ENCODE measurements at places on chromosomes 6 and 20.

DNA sequence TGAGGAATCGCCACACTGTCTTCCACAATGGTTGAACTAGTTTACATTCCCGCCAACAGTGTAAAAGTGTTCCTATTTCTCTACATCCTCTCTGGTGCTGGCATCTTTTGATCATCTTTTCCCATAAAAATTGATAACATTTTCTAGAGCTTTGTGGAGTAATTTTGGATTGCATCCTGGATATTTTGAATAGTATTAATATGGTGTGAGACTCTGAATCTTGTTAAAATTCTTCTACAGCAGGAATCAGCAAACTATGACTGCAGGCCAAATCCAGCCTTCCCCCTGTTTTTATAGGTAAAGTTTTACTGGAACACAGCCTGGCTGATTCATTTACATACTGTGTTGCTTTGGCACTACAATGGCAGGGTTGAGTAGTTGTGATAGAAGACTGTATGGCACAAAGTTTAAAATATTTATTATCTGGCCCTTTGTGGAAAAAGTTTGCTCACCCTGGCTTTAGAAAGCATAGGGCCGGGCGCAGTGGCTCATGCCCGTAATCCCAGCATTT, 15.0 kb upstream of the RNF8 start:
- no peaks in the 10 kb centered on the region for H3K4me1 ChIP-seq
- DNase-seq: no peak
- H3K36me3 ChIP-seq: no peaks in the 10 kb centered on the region
- no peak overlapping the region for H3K4me3 ChIP-seq
- H3K27ac ChIP-seq: no peak overlapping the region

DNA sequence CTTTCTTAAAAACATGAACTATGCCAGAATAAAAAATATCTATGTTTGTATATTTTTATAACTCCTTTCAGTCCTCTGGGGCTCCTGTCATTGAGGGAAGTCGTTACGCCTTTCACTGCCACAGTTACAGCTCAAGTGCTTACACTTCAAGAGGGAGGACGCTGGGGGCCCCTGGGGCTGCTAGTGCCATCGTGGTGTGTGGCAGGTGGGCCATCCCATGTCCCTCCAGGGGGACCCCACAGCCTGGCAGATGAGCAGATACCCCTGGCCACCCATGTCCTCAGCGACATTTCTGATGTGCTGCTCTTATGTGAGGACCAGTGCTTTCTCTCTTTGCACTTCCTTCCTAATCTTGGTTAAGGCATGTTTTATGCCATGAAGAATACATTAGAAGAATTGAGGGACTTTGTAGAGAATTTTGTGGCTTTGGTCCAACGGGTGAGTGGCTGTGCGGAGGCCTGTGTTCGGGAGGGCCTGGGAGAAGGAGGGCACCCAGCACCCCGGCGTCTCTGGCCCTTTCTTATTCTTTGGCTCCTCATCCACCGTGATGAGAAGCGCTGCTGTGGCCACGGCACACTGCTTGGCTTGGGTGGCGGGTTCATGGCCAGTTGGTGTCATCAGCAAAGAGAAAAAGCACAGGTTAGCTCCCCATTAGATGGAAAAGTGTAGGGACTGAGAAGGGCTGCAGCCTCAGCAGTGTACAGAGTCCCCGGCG, 38.3 kb upstream of the SYNJ2 start:
- no peak overlapping the region for H3K4me3 ChIP-seq
- no peaks in the 10 kb centered on the region for H3K4me1 ChIP-seq
- peaks cover 73% of the 10 kb centered on the region for H3K36me3 ChIP-seq
- H3K27ac ChIP-seq: no peak overlapping the region
- DNase-seq: no peak

GRCh38 chr20:8066662-8067061, 47.1 kb upstream of the TMX4 start:
- H3K4me3 ChIP-seq: no peak overlapping the region
- H3K27ac ChIP-seq: no peak overlapping the region
- no peaks in the 10 kb centered on the region for H3K36me3 ChIP-seq
- no peaks in the 10 kb centered on the region for H3K27me3 ChIP-seq
- no peak for DNase-seq

GRCh38 chr6:109182578-109182977, 87.3 kb downstream of the CEP57L1 start:
- peaks cover 8% of the 10 kb centered on the region for H3K4me1 ChIP-seq
- H3K27me3 ChIP-seq: no peaks in the 10 kb centered on the region
- no peak overlapping the region for H3K27ac ChIP-seq
- no peak for DNase-seq
- H3K36me3 ChIP-seq: no peaks in the 10 kb centered on the region

GRCh38 chr6:73282871-73283270, 19.9 kb upstream of the KHDC1 start:
- no peaks in the 10 kb centered on the region for H3K36me3 ChIP-seq
- H3K4me1 ChIP-seq: no peaks in the 10 kb centered on the region
- no peaks in the 10 kb centered on the region for H3K27me3 ChIP-seq
- no peak overlapping the region for H3K27ac ChIP-seq
- H3K4me3 ChIP-seq: no peak overlapping the region

DNA sequence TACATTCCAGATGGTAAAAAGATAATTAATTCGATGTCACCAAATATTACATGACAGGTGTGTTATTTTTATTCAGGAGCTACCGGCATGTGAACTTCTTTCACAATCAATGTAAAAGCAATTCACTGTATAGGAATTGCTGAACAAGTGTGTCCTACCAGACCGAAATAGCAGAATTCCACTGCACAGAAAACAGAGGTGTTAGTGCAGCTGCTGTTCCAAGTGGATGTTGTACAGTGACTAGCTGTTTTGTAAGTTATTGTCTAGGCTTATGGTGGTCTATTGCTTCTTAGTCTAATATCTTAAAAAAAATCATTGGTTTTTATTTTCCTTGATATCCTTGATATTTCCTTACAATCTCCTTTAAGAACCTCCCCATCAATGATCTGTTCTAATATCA, 107.4 kb downstream of the COL19A1 start:
- H3K4me1 ChIP-seq: no peaks in the 10 kb centered on the region
- no peaks in the 10 kb centered on the region for H3K27me3 ChIP-seq
- H3K27ac ChIP-seq: no peak overlapping the region

DNA sequence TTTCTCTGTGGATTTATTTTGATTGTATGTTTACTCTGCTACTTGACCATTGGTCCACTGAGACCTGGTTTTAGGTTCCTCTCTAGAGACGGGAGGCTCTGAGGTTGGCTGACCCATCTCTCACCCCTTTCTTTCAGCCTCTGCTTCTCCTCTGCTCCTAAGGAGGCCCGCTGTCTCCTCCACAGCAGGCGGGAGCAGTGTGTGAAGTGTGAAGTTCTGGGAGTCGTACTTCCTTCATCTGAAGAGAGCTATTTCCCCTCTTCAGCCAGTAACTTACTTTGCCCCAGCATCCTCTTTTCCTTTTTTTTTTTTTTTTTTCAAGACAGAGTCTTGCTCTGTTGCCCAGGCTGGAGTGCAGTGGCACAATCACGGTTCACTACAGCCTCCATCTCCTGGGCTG, 21.1 kb downstream of the PDRG1 start:
- H3K27me3 ChIP-seq: peaks cover 6% of the 10 kb centered on the region
- H3K27ac ChIP-seq: no peak overlapping the region
- no peaks in the 10 kb centered on the region for H3K4me1 ChIP-seq
- no peaks in the 10 kb centered on the region for H3K36me3 ChIP-seq
- H3K4me3 ChIP-seq: no peak overlapping the region
- no peak for DNase-seq

DNA sequence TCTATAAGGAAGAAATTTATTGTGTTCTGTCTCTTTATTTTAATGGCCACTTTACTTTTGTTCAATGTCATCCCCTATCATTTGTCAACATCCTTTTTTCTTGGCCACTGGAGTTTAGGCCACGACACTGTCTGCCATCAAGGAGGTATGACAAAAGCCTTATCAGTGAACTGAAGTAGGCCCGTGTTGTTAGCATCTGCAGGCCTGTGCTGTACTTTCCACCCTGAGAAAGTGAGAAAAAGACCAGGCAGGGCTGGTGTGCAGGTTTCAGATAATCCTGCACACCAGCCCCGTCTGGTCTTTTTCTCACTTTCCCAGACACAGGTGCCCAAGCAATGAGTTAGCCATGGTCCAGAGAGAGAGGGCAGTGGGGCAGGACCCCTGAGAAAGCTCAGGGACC, 57.6 kb downstream of the GOPC start:
- no peaks in the 10 kb centered on the region for H3K27me3 ChIP-seq
- H3K27ac ChIP-seq: no peak overlapping the region
- no peak for DNase-seq
- H3K36me3 ChIP-seq: peaks cover 23% of the 10 kb centered on the region
- no peak overlapping the region for H3K4me3 ChIP-seq

- no peaks in the 10 kb centered on the region for H3K4me1 ChIP-seq
- H3K27ac ChIP-seq: no peak overlapping the region
- no peak overlapping the region for H3K4me3 ChIP-seq
- DNase-seq: no peak
Measured at GRCh38 chr20:20228351-20228750, 139.6 kb upstream of the INSM1 start.

DNA sequence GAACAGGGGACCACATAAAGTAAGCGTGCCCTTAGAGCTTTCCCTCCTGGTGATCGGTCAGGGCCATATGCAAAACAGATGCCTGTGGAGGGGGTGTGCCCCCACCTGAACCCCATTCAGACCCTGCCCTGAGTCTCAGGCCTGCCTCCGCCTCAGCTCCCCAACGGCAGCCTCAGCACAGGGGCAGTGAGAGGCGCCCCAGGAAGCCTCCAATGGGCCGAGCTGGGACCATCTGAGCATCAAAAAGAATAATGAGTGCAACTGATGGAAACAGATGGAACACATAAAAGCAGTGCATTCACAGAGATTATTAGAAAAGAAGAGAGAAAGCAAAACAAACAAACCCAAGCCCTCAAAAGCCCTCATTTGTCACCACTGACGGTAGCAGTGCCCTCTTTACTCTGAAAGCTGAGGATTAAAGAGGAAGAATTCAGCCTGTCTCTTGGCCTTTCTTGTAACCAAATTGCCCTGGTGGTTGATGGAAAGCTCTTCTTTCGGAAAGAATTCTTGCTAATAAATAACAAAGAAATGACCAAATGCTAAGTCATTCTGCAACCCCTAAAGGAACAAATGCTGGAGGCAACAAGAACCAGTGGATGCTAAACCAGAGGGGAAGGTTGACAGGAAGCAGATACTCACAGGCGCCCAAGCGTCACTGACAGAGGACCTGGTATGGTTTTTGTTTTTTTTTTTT, 6.8 kb downstream of the ADISSP start:
- no peak overlapping the region for H3K4me3 ChIP-seq
- peaks cover 5% of the 10 kb centered on the region for H3K4me1 ChIP-seq
- no peak for DNase-seq
- H3K27me3 ChIP-seq: no peaks in the 10 kb centered on the region

DNA sequence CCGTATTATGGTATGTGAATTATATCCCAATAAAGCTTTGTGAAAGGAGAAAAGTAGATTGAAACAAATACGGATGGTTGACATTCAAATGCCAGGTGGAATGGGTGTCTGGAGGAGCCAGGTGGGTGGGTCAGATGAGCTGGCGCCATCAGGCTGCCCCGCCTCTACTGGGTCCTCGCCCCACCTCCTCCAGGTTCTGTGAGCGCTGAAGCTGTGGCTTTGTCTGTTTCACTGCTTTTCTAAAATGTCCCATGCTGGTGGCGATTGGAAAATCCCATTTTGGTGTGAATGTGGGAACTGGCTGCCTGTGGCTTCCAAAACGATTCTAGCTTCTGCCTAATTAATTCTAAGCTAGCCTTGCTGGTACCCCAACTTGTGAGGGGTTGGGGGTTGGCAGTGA, 16.5 kb downstream of the DUSP22 start:
- no peak overlapping the region for H3K27ac ChIP-seq
- peaks cover 36% of the 10 kb centered on the region for H3K4me1 ChIP-seq
- H3K36me3 ChIP-seq: peaks cover 5% of the 10 kb centered on the region

GRCh38 chr20:49297605-49298530, 20.0 kb upstream of the ZNFX1 start:
- no peaks in the 10 kb centered on the region for H3K4me1 ChIP-seq
- H3K4me3 ChIP-seq: no peak overlapping the region
- no peak overlapping the region for H3K27ac ChIP-seq
- H3K36me3 ChIP-seq: peaks cover 5% of the 10 kb centered on the region

DNA sequence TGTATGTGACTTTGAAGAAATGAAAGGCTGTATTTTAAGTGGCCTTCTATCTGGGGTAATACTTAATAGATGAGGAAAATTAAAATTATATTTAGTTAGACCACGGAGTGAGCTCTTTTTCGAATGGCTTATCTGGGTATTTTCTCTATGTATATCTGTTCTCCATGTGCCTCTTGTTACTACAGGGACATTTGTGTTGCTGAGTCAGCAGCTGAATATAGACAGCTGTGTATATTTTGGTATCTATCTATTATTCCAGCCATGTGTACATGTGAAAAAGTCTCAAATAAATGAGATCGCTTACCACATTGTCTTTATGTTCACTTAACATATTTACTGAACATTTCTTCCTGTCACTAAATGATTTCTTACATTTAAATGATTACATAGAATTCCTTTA, 57.2 kb downstream of the TMEM200A start:
- H3K36me3 ChIP-seq: no peaks in the 10 kb centered on the region
- H3K4me3 ChIP-seq: no peak overlapping the region
- DNase-seq: no peak
- H3K27me3 ChIP-seq: no peaks in the 10 kb centered on the region
- no peaks in the 10 kb centered on the region for H3K4me1 ChIP-seq

DNA sequence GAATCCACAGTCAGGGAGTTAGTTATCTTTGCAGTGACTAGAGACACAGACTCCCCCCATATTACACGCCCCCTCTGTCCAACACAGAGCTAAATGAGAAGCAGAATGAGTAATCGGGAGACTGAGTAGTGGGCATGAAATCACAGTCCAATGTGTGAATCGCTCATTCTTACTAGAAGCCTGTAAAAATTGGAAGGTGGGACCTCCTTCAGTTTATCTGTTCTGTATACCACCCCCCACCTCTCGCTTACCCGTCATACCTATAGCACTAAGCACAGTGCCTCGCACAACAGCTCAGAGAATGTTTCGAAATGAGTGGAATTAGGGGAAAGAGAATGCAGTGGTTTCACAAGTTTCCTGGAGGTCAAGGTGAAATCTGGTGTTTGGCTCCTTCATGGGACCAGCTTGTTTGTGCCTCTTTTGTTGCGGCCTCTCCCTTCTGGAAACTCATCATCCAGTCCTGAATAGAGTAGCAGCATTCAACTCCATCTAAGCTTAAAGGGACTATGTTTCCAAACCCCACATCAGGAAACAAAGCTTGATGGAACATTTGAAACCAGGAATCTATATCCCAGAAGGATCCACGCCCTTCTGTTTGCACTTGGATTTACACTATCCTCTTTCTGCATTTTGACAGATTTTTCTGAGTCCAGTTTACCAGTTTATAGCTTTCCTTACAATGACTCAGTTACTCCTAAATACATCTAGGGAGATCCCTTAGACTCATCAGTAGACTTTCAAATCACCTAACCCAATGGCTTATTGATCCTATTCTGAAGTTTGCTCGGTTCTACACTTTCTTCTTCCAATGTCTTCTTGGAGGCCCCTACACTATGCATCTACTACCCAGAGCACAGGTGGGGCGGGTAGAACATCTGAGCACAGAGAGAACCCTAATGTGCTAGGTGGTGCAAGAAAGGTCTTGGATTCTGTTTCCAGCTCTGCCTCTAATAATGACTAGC, 59.2 kb upstream of the PIM1 start:
- H3K36me3 ChIP-seq: no peaks in the 10 kb centered on the region
- peaks cover 5% of the 10 kb centered on the region for H3K4me1 ChIP-seq
- no peak overlapping the region for H3K27ac ChIP-seq
- H3K4me3 ChIP-seq: no peak overlapping the region
- no peaks in the 10 kb centered on the region for H3K27me3 ChIP-seq

All from suprapubic skin (tissue), 4 donors.